AG10803 (cell line): ENCODE measurements at places on chromosomes 1 and 21.

DNA sequence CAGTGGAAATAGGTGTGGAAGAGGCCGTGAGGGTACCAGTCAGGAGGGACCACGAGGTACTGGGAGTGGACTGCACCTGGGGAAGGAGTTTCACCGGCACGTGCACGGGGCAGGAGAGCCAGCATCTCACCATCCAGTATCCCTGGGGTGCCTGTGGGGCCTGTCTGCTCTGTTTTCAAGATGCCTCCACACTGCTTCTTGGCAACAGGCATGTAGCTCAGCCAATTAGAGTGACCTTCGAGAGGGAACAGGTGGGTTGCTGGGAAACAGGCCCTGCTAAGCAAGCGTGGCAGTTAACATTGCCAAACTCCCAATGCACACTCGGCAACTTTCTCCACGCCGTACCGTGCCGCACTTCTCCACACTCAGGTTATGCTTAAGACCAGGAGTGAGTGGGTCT lies 17.7 kb downstream of the KCNC4 start:
- no peak for DNase-seq

DNA sequence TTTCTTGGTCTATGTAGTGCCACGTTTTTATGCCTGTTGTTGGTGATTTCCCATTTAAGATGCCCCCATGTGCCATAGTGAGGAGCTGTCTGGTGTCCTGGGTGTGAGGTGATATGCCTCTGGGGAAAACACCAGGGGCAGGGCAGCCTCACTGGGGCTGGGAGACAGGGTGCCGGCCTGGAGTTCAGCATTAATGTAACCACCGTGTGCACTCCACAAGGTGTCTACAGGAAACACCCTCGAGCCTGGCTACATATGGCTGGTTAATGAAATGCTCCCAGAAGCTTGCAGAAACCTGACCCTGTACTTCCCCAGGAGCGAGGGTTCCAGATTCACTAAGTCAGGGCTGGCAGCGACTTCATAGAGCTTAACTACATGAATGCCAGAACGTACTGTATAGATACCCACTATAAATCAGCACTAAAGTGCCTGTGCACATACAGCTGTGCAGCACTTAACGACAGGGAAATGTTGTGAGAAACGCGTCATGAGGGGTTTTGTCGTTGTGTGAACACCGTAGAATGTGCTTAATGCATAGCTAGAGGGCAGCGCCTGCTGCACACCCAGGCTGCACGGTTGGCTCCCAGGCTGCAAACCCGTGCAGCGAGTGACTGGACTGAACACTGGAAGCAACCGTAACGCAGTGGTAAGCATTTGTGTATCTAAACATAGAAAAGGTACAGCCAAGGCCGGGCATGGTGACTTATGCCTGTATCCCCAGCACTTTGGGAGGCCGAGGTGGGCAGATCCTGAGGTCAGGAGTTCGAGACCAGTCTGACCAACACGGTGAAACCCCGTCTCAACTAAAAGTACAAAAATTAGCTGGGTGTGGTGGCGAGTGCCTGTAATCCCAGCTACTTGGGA lies 10.4 kb downstream of the TFF2 start:
- no peak for DNase-seq

DNA sequence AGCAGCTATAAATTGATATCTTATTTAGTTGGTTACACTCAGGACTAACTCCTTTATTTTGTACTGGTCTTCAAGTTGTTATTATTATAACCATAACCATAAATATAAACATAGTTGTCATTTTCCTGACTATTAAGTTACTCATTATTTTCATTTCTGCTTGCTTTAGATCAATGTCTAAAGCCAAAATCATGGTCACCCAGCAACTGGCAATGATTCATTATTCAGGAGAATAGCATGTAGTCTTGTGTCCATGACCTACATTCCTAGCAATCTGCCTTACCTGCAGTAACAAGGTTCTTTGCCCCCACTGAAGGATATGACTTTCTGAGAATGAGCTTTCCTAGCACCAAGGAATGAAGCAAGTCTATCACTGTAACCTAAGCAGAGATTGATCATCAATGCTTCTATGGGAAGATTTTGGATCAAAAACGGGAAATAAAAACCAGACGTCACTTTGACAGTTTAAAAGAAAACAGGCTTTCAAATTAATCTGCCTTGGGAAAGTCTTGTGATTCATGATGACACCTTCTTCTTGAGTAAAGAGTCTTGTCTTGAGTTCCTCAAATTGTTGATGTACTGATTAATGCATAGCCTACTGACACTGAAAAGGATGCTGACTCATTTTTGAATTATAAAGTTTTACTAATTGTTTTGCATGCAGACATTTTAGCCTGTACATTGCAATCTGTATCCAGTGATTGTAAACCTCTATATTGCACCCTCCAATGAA lies 203.3 kb upstream of the IVNS1ABP start:
- DNase-seq = no peak

GRCh38 chr1:53062708-53063591 lies 937 bp downstream of the PODN start:
- DNase-seq = no peak

- DNase-seq = no peak
Measured at GRCh38 chr1:181863736-181864135, 197.8 kb downstream of the ZNF648 start.

GRCh38 chr1:180003026-180003695 lies 48.6 kb downstream of the CEP350 start:
- no peak for DNase-seq

DNA sequence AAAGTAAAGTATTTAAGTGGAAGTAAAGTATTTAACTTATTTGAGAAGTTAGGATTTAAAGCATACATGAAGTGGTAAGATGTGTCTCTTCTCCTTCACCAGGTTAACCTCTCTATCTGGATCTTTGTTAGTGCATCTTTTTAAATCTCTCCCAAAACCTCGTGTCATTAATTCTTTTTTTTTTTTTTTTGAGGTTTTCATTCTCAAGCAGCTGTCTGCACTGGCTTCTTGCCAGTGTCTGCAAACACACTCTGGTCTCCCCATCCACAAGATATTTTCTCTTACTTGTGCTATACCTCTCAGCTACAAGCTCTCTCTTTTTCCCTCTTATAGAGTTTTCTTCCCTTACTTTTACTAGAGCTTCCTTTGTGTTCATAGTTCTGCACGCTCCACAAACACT lies 49.0 kb downstream of the CLDN17 start:
- DNase-seq = no peak

DNA sequence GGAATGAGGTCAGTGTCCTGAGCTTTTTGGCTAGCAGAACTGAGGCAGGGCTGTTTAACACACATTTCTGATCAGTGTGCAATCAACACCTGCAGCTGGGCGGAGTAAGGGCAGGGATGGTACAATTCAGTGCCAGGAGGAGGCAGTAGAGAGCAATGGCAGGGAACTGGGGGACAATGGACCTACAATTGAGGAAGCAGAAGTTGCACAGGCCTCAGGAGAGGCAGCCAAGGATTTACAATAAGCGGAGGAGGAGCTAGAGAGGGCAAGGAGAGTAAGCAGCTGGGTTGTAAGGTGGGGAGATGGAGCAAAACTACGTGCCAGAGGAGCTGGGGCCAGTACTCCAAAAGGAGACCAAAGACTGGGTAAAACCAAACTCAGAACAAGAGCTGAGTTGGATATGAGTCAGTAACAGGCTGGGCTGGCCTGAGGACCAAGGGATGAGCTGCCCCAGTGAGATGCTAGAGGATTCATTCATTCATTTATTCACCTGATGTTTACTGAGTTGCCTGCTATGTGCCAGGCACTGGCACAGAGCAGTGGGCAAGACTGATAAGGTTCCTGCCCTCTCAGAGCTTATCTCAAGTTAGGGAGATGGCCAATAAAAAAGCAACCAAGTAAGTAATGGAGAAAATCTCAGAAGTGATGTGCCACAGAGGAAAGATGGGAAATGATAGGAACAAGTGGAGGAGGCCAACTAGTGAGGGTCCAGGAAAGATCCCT lies 10.4 kb upstream of the GALE start:
- no peak for DNase-seq

DNA sequence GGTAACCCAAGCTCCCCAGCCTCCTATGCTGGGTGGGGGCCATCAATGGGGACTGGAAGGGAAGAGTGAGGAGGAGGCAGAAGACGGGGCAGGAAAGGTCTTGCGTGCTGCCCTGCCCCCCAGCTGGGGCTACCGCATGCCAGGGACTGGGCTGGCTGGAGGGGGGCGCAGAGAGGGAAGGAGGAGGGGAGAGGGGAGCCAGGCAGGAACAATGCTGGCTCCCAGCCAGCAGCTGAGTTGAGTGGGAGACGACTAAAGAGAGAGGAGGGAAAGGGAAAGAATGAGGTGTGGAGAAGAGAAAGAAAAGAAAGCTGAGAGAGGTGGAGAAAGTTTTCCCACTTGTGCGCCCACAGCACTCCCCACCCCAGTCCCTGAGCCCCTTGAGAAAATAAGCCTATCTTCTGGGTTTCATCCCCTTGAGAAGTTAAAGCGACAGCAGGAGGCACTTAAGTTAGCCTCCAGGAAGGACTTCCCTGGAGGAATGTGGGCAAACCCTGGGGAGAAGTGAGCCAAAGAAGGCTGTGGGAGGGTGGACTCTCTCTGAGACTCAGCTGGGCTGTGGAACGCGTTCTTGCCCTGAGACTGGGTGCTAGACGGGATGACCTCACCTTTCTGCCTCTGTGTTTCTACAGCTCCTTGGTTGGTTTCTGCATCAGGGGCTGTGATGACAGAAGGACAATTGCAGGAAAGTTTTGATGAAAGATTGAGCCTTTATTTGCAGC lies 12.9 kb upstream of the NES start:
- DNase-seq = peak; percentile 33

DNA sequence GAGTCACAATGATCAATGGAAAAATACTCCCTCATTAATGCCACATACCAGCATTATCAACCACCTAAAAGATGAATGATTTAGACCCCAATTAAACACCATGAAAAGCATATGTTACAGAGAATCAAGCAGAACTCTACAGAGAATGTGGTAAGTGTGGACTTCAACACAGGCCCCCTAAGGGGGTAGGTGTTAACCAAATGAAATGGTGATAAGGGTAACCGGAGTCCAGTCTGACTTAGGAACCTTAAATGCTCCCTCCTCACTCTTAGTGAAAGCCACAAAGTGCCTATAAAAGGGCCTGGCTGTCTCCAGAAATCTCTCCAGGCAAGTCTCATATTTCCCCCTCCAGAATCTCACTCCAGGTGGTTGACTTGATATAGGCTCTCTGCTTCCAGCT lies 149.2 kb upstream of the FOXD3 start:
- no peak for DNase-seq

DNA sequence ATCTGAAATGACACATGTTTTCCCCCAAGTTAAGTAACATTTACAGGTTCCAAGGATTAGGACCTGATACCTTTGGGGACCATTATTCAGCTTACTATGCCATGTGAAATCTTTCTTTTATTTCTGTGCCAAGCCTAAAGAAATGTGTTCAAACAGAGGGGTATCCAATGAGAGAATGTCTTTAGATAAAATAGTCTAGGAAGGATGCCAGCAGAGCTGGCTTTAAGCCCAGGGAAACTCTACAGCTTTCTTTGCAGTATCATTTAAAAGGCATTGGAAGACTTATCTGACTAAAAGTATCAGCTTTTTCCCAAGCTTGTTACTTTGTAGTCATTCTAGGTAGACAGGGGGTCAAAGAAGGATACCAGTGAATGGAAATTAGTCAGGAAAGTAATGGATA lies 860.4 kb downstream of the PLA2G4A start:
- peak; percentile 14 for DNase-seq

- no peak for DNase-seq
Measured at GRCh38 chr1:25560001-25560400, 16.6 kb downstream of the LDLRAP1 start.

GRCh38 chr1:95145493-95145892 lies 28.3 kb downstream of the TLCD4 start:
- DNase-seq = no peak

- DNase-seq = no peak
Measured at GRCh38 chr1:25893116-25893515, 13.1 kb downstream of the STMN1 start.

GRCh38 chr1:158035976-158036583 lies 42.6 kb downstream of the KIRREL1 start:
- DNase-seq = peak; percentile 70

- no peak for DNase-seq
Measured at GRCh38 chr1:175203570-175204068, 11.0 kb upstream of the KIAA0040 start.

GRCh38 chr1:94024104-94024792 lies 96.7 kb downstream of the ABCA4 start:
- no peak for DNase-seq

DNA sequence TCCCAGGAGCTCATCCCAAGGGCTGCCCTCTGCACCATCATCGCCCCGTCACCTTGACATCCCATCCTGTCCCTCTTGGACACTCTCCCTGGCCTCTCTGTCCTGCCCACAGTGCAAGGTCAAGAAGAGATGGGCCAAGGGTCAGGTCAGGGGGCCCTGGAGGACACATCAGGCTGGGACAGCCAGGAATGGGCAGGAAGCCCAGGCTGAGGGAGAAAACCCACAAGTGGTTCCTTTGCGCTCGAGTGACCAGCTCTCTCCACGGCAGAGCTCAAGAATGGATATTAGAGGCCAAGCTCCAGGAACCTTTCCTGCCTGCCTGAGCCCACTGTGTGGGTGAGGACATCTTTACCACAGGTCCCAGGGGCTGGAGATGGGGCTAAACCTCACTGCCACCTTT lies 41.0 kb downstream of the KCNN3 start:
- DNase-seq = no peak

- peak; percentile 26 for DNase-seq
Measured at GRCh38 chr1:46480959-46481646, 8.5 kb upstream of the DMBX1 start.

DNA sequence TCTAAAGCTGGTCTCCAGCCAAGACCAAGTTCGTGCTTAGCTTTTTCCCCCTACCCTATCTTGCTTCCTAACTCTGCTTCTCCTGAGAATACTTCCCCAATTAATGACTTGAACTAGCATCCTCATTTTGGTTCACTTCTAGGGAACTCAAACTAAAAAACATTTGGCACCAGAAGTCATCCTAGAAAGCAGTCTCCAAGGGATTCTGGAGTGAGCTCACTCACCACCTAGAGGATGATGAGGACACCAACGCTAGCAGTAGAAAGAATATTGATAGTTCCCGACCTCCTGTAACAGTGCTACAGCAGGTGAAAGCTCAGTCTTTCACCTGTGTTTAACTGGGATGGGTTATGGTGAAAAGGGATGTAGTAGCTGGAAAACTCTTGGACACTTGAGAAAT lies 4.7 kb upstream of the PSMB2 start:
- DNase-seq = no peak

GRCh38 chr1:53715478-53715877 lies 23.5 kb downstream of the GLIS1 start:
- DNase-seq = no peak

- DNase-seq = no peak
Measured at GRCh38 chr1:221648201-221648600, 93.7 kb downstream of the DUSP10 start.

DNA sequence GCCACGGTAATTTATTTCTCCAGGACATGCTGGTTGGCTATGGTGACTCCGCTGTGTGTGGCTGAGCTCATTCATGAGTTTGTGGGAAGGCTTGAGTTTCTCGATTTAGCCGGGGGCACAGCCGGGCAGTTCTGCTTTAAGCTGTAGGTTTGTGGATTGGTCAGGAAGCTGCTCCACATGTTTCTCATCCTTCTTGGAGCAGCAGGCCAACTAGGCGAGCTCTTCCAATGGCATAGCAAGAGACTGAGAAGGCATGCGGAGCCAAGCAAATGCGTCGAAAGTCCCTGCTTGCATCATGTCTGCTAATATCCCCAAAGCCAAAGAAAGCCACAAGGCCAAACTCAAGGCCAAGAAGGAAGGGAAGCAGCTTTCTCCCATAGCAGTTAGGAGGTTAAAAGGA lies 71.6 kb upstream of the GREM2 start:
- DNase-seq = peak; percentile 98
